ENCODE measurements at places on chromosomes 11 and 22.

GRCh38 chr22:47929073-47929472, 1166.6 kb downstream of the TBC1D22A start:
- no peak for DNase-seq

- DNase-seq = no peak
These were observed 963.6 kb downstream of the BRD1 start for GRCh38 chr22:48863965-48864528.

GRCh38 chr11:71245601-71246391, 6.6 kb downstream of the SHANK2 start:
- no peak for DNase-seq

GRCh38 chr11:31671681-31672080, 139.4 kb downstream of the PAX6 start:
- DNase-seq = no peak

DNA sequence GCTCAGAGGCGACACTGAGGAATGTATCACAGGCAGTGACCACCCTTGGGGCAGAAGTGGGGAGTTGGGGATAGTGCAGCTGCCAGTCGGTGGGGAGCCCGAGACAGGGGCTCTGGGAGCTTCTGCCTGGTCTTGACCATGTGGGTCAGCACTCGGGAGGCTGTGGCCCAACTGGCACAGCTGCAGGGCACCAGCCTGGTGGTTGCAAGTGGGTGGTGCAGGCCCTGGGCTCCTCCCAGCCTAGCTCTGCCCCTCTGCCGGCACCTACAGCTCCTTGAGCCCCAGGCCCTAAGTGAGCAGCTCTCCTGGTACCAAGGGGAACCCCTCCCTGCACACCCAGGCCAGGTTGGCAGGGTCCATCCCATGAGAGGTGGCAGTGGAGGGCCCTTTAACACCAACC, 12.6 kb upstream of the RASL10A start:
- no peak for DNase-seq

DNA sequence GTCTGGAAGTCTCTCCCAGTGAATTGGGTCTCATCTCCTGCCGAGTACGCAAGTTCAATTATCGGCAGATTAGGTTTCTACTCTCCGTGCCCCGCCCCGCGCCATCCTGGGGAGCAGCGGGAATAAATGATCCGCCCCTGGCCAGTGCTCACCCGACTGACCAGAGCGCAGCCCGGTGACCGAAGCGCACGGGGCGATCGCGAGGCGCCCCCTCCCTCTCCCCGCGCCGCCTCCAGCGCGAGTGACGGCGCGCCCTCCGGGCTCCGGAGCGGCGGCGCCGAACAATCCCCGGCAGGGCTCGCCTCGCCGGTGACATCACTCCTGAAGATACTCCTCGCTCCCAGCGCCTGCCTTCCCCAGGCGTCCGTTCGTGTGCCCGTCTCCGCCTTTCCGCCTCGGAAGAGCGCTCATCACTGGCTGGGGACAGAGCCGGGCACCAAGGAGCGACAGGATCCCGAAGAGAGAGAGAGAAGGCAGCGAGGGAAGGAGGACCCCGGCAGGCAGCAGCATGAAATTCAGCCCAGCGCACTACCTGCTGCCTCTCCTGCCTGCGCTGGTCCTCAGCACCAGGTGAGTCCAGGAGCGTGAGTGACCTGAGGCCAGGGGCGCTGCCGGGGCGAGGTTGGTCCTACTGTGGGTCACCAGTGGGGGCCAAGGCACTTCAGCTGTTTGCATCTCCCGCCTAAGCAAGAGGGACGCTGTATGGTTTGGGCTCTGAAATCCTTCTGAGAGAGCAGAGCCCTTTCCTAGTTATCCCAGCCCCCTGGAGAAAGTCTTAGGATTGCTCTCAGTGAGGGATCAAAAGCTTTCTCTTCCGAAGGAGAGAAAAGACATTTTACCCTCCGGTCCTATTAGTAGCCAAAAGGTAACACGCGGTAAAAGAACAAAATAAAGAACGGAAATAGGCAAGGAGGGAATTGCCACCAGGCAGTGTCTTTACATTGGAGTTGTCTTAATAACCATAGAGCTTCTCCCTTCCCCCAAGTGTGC, at the start of gene LUZP2:
Gene LUZP2 (plus strand): TSS at position 318 of the 990 bp plus-strand sequence.
- DNase-seq = peak; percentile 38

DNA sequence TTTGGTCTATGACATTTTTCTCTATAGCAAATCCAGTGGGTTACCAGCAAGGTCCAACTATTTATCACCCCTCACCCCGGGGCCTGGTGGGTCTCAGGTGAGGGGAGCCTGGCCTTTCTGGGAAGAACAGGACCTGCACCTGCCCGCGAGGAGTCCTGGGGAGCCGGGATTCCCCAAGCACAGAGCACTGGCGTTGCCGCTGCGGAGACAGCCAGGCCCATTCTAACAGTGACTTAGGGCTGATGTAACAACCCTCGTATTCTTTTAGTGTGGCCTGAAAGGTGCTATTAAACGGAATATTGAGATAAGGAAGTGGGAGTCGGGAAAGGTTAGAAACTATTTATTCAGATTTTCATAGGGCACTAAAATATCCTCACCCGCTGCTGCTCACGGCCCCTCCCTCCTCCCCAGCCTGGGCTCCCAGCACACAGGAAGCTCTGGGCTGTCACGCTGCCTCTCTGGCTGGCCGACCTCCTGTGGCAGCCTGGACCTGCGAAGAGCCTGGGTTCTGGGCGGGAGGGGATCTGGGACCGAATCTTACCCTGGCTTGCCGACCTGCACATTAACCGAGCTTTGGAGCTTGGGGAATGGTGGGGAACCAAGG, 141.2 kb downstream of the MIAT start:
- no peak for DNase-seq

DNA sequence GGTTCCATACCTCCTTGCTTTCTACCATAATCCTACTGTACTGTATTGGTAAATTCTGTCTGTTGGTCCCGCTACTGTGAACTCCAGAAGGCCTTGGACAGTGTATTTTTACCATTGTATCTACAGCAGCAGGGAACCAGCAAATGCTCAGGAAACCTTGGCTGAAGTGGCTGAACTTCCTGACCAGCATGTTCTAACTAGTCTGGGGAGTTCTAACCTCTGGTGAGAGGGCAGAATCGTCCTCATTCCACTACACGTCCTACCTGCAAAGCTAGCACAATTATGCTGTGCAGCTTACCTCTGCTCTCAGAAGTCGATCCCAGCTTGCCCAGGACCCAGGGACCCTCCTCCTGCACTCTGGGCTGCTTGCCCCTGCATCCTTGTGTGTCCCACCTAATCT, 283.1 kb downstream of the TENM4 start:
- no peak for DNase-seq

DNA sequence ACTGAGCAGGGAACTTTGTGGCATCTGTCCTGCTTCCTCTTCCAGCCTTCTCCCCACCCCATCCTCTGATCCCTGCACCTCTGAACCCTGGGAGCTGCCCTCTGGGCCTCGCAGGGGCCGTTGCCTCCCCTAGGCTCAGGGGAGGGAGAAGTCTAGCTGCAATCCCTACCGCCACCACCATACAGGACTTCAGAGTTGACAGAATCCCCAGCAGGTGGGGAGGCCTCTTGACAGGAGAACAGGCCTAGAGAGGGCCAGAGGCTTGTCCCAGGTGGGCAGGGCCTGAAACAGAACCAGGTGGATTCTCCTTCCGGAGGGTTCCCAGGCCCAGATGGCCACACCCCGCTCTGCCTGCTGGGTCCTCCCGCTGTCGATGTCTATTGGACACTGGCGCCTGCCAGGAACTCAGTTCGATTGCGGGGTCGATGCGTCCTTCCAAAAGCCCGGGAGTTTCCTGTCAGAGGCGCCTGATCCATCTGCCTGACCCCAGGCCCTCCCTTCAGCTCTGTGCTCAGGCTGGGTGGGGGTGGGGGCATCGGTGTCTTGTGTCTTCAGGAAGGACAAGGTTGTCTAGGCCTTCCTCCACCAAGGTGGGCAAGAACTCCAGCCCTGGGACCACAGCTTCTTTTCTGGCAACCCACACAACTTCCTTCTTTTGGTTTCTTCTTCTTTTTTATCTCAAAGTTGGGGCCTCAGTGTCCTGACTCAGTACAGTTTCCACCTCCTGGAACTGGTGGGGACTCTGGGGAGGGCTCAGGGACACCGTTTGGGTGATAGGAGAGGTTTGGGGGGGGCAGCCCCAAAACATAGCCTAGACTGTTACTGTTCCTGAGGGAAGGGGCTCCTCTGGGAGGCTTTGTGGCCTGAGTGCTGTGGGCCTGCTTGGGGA, 6.4 kb downstream of the STARD10 start:
- no peak for DNase-seq

GRCh38 chr11:96154802-96155520, 188.0 kb downstream of the MAML2 start:
- DNase-seq = peak; percentile 76

- DNase-seq = no peak
These were observed 37.1 kb downstream of the RPL27A start for GRCh38 chr11:8719721-8720120.

DNA sequence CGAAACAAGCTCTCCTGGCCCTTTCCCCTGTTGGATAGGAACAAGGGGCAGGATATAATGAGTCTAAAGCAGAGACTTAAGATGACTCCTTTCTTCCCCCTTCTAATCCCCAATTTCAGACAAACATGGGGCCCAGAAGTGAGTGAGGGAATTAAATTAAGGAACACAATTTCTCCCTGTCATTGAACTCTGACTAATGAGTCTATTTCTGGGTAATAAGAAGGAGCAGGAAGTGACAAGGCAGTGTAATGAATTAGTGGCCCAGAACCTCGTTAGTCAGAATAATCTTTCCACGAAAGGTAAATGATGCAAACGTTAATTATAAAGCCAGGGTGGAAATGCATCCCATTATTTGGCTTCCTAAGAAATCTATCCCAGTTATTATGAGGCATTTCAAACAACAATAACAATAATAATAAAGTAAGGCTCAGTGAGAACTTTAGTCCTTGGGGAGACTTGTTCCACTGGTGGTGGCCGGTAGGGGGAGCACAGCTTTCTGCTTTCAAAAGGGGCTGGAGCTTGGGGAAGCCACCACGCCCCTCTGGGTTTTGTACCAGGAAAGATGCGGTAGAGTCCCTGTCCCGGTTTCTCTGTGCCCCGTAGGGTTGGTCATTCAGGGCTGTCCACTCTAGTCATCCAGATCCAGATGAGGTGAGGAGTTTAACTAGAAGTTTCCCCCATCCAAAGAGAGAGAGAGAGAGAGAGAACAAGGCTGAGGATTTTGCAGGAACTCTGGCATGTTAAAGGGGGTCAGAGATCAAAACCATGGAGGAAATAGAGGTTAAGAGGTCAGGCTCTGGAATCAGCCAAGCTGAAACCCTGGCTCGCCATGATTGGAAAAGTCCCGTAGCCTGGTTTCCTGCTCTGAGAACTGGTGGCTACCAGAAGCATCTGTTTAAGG, 298.3 kb downstream of the NTM start:
- DNase-seq = peak; percentile 26

DNA sequence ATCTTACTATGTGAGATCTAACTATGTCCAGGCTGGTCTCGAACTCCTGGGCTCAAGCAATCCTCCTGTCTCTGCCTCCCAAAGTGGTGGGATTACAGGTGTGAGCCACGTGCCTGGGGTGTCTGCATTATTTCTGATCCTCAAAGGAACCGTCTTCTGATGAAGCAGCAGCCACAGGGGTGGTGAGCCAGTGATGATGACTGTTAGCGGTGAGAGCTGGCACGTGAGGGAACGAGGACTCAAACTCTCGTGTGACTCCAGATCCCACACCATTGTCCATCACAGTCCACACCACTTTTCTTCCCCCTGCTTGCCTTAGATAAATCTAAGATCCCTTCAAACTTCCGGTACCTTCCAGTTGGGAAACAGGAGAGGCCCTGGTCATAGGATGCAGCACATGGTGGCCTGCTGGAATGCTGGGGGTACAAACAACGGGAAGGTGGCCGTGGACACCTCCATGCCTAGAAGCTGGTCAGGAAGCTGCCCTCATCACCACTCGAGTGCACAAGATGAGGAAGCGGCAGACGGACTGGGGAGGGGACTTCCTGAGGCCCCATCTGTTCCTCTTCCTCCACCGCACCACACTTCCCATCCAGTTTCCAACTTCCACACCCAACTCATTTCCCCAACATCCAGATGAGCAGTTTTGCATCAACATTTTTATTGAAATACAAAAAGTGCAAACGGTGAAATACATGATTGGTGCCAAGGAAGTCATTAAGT, 23.8 kb downstream of the ARHGAP1 start:
- DNase-seq = no peak

GRCh38 chr22:39652990-39653786, 82.6 kb downstream of the CACNA1I start:
- no peak for DNase-seq

GRCh38 chr11:77854838-77855237, 33.9 kb downstream of the AAMDC start:
- DNase-seq = no peak

DNA sequence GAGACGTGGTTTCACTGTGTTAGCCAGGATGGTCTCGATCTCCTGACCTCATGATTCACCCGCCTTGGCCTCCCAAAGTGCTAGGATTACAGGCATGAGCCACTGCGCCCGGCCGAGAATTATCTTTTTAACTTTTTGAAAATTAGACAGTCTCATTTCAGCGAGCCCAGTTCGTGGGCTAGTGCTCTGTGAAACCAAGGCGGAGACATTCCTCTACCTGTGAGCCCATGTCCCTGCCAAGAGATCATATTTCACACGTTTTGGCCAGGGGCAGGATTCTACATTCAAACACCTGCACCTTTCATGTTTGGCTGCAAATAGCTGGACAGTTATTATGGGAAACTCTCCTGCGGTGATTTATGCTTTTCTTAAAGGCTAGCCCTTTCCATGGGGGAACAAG, 60.3 kb downstream of the IRAG1 start:
- no peak for DNase-seq

DNA sequence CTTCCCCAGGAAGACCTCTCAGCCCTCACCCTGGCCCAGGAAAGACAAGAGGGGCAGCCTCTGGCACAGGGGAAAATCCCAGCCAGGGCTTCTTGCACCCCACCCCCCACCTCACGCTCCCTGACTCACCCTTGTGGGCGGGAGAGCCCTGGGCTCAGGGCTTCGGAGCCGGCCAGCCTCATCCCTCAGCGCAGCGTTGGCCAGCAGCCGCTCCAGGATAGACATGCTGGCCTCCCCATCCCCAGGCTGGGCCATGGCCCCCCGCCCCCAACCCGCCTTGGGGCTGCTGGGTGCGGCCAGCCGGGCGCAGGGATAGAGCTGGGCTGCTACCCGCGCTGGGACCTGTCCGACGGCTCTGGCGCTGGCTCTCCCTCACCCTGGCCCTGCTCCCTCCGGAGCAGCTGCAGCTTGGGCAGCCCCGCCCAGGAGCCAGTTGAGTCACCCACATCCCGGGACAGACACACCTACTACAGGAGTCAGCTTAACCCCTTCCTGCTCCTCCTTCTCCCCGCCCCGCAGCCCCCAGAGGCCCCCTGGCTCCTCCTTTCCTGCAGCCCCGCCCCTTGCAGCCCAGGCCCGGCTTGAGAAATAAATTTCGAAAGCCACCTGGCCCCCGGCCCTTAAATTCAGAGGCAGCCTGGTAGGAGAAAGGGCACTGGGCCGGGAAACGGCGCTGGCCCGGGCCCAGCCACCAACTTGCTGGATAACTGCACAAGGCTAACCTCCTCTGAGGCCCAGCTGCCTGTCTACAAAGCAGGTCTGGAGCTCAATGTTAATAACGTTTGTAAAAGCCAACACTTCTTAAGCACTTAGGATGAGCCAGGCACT, 13.4 kb downstream of the TNKS1BP1 start:
- DNase-seq = peak; percentile 98

Measured in astrocyte of the spinal cord (primary cell).